HEK293T (cell line): ENCODE measurements at places on chromosomes 3 and 15.

DNA sequence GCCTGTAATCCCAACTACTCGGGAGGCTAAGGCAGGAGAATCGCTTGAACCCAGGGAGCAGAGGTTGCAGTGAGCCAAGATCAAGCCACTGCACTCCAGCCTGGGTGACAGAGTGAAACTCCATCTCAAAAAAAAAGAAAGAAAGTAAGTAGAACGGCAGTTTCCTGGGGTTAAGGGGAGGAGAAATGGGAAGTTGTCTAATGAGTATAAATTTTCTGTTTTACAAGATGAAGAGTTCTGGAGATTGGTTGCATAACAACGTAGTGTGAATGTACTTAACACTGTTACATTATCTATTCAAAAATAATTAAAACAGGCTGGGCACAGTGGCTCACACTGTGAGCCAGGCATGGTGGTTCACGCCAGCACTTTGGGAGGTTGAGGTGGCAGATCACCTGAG lies 45.4 kb downstream of the GRK7 start:
- DNase-seq, result no peak

DNA sequence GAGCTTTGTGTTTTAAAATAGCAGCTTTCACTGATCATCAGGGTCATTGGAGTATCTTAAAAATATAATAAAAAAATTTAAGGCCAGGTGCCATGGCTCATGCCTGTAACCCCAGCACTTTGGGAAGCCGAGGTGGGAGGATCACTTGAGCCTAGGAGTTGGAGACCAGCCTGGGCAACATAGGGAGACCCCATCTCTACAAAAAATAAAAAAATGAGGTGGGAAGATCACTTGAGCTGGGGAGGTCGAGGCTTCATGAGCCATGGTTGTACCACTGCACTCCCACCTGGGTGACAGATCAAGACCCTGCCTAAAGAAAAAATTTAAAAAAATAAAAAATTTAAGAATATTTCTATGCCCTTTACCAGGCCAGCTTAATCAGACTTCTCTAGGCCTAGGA lies 1.5 kb downstream of the HMCES start:
- DNase-seq, result no peak

- DNase-seq, result no peak
Measured at GRCh38 chr3:65787827-65788226, 250.9 kb downstream of the MAGI1 start.

DNA sequence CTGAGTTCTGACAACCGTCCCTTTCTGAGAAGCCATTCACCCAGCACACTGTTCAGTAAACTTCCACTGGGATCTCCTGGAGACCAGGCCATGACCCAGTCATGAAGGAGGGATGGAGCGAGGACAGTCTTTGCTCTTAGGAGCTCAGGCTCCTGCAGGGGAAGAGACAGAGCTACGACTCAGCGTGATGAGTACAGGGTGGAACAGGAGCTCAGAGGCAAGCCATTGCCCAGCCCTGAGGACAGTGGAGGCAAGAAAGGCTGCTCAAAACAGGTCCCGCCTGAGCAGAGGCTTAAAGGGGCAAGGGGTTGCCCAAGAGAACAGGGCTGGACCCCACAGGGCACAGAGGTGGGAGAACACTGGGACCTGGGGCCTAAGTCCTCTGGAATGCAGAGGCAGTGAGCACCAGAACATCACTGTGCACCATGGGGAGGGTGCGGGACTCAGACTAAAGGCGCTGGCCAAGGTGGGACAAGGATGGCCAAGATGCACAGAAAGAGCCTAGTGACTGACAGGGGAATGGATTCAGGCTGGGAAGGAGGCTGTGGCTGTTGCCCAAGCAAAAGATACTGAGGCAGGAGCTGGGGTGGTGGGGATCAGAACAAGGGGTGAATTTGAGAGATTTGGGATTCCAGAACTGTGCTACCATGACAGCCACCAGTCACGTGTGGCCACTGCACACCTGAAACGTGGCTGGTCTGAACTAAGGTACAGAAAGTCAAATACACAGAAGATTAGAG lies 25.8 kb downstream of the TMEM43 start:
- DNase-seq, result no peak

GRCh38 chr3:117243657-117244056 lies 534.1 kb downstream of the TUSC7 start:
- no peak for DNase-seq

DNA sequence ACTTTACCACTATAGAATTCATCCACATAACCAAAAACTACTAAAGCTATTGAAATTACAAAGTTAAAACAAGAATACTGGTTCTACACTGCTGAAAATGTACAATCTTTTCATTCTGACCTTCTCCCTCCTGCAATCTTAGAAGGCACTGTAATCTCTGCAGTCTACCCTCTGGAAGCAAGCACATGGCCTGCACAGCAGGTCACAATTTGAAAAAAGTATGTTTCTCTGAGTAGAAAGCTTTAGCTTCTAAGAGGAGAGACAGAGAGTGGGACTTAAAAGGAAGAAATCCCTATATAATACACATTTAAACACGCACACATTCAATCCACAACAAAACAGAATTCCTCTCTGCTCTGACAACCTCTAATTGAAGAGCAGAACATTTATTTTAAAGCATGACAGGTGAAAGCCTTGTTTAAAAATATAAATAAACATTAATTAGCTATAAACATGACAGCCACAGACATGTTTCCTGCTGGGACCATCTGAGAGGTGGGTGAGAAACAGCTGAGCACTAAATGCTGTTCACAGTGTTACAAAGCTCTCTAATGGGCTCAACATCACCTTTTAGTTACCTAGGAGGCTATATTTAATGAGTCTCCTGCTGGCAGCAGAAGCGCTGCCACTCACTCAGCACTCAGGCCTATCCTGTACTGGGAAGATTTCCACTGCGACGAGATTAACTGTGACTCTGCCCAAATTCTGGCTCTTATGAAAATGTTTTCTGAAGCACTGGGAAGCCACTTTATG lies 447.4 kb downstream of the AGBL1 start:
- no peak for DNase-seq

DNA sequence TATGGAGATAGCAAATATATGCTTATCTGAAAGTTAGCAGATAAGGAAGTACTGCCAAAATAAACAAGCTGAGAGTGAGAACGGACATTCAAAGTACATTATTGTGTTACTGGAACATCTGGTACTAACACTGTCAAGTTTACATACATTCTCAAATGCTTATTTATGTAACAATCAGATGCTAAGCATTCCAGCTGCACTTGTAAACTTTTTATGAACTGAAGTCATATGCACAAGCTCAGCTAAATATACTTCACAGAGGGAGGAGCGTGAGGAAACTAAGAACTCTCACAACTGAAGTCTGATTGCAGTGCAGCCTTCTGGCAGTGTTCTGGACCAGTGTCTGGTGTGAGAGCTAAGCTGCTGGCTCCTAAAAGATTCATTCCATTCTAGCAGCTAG lies 223.7 kb upstream of the NANOGP8 start:
- DNase-seq, result no peak

GRCh38 chr3:108008931-108009639 lies 81.7 kb downstream of the CD47 start:
- no peak for DNase-seq

DNA sequence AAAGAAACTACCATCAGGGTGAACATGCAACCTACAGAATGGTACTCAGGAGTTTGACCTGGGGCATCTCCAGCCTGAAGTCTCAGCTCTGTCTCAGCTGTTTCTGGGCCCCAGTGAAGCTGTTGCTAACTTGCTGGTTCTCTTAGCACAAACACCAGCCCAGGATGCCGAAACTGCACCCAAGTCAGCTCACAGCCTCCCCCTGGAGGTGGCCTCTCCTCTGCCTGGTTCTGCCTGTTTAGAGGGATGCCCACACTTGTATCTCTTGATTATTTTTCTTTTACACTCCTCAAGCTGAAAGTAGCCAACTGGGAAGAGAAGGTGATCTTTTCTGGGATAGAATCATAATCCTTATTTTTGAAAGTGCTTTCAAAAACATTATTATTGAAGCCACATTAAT lies 289.0 kb upstream of the RASGRP1 start:
- peak; percentile 13 for DNase-seq

DNA sequence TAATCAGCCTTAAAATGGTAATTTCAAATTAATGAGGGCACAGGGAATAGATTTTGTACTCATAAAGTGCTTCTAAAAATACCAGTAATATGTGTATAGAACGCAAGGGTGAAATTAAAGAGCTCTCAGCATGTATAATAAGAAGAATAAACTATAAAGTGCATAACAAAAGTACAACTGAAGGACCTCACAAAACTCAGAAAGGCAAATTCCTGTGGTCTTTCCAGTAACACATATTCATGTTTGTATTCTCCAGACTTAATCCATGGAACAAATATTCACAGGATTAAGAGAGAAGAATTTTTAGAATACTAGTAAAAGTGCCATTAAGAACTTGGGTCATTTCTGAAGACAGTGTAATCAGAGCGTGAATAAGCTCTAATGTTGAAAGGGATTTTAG lies 646.3 kb downstream of the CADM2 start:
- no peak for DNase-seq

DNA sequence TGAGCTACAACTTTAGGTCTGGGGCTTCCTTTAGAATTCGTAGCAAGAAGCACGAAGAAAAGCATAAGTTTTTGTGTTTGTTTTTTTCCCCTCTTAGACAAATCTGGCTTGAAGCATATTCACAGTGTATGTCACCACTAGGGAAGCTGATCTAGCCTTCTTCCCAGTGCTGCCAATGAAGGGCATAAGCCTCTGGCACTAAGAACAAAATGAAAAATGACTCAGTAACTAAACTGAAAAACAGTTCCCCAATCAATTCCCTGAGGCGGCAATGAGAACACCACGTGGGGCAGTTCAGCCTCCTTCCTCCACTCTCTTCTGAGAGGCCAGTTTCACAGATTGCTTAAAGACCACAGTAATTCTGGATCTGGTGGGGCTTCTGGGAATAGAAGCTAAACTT lies 338.1 kb downstream of the GAP43 start:
- DNase-seq, result no peak

DNA sequence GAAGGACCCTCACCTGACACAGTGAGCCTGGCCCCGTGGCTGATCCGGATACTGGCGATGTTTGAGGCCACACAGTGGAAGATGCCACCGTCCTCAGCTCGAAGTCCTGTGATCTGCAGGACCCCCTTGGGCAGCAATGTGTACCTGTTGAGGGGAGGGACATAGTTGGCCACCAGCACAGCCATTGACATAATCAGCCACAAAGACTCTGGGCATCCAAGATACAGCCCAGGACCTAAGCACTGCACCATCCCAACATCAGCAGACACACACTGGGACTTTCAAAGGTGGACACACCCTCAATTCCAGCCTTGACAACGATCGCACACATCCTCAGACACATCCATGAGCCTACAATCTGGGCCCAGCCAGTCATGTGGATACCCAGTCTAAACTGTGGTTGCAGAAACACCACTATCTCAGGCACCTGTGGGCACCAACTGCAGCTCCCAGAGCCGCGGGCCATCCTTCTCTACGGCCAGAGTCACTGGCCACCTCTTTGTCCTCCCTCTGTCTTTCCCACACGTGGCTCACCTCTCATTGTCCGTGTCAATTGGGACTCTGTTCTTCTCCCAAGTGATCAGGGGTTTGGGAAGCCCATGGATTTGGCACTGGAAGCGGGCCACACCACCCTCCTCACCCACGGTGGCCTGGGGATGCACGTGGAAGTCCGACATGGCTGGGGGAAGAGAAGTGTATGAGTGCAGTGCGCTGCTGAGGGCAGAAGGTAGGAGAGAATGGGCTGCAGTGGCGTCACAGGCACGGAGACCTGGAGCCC lies 31.0 kb downstream of the RNU5B-1 start:
- no peak for DNase-seq

DNA sequence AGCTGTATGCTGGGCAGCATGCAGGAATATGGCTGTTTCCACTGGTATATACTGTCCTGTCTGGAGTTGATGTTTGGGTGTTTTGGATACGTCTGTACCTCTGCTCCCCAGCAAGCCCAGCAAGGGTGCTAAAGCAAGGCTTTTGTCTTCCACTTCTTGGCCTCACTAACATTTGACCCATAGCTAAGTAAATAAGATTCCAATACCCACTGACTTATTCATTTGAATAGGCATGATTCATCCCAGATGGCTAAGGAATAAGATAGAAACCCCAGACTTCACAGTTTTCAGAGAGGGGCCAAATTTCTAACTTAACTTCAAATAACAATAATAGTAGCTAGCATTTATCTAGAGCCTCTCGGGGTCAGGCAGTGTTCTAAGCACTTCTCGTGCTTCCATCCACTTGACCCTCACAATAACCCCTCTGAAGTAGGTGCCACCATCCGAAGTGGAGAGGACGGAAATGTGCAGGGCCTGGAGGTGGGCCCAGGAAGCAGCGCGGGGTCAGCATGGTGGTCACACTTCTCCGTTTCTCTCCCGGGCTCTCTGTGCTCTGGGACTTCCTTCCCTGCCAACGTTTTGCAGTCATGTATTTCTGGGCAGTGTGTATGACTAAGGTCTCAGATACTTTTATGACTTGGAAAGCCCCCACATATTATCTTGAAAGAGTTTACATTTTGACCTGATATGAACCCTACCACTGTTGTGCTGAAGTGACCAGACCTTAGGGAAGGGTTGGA lies 39.3 kb downstream of the LRRK1 start:
- DNase-seq, result no peak

DNA sequence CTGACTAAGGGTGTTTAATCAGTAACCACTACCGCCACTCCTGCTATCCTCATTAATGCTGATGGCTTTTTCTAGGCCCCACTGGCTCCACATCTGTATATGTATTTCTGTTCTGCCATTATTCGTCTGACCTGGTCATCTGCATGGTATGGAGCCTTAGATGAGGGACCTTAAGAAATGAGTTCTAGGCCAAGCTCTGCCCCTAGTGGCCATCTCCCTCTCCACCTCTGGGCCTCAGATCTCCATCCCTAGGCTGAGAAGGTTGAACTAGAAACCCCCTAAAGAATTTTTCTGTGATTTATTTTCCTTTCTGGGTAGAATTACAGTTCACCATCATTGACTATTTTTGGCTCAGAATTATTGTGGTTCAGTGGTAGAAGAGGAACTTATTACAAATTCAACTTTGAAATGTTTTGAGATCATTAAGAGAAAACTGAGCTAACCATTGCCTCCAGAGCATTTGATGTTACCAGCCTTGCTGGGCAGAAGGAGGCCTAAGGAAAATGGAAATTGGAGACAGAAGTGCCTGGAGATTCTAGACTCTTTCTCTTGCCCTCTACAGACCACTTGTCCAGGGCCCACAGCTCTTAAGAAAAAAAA lies 325.2 kb upstream of the NR2E3 start:
- peak; percentile 48 for DNase-seq

DNA sequence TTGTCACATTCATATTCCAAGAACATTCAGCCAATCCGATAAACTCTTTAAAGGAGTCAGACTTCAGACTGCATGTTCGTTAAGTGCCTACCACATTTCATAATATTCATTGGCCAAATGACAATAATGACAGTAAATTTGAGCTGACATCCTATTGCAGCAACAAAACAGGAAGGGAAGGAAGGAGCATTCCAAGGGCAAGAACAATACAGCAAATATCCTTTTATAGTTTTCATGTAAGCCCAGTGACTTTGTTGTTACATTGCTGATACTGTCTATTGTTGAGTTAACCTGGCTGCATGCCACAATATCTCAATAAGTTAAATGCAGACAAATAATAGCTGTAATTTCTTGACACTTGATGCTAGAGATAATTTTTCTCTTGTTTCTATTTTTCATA lies 16.4 kb upstream of the CBLB start:
- no peak for DNase-seq
